ENCODE measurements at places on chromosomes 2 and 18. TPM values are rescaled to one million over a fixed set of nuclear protein-coding genes. Genes with fewer than 3 reads are reported as not detected.

DNA sequence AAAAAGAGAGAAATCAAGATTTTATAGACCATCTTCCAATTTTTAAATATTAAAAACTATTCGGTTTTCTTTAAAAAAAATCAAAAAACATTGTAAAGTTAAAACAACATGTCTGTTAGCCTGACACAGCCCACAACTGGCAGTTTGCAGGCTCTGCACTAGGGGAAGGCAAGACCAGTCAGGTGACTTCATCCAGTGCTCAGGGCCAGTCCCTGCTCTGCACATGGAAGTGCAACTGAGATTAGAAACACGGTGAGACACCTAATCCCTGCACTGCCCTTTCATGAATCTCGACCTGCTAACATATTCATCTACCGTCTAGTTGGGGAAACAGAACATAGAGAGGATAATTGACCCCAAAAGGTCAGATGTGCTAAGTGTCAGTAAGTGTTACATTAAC, 135.2 kb downstream of the BARD1 start:
- no peak for DNase-seq

DNA sequence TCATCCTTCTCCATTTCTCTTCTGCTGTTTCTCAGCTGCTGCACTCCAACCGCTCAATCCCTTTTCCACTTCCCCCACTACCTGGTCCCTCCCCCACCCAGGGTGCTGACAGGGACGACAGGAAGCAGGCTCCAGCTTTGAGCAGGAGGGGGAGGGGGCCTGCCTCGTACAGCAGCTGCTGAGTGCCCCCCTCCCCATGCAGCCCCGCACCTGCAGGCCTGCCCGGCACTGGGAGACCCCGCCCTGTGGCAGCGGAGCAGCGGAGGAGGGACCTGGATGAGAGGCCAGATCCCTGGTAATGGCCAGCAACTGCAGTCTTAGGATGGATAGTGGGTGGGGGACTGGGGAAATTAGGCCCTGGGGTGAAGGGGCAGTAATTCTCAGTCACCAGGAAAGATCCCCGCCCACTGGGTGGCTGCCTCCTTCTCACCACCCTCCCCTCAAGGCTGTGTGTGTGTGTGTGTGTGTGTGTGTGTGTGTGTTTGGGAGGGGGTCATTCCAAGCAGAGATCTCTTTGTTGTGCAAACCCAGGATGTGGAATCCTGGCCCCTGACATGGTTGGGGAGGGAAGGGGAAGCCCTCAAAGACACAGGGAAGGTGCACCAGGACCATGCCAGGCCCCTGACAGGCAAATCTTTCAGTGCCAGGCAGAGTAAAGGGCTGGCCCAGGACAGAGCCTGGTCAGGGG, 6.8 kb upstream of the CRYBA2 start:
- no peak for DNase-seq

Gene FAM161A
- total RNA-seq = 2.9 TPM

DNA sequence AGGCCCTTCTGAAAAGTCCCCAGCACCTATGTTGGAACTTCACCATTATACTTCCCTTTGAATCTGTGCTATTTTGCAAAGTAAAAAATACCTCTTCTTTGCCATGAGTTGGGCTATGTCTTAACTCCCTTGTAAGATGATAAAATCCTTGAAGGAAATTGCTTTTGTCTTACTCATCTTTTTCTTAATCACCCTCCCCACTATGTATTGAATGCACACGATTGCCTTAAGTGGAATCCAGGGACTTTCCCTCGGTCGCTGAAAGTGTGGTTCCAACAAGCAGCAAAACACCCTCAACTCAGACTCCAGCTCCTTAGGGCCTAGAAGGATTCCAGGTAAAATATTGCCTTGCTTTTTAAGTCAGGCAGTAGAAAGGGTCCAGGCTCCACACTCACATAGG, 173.2 kb upstream of the ARL4C start:
- DNase-seq = no peak

DNA sequence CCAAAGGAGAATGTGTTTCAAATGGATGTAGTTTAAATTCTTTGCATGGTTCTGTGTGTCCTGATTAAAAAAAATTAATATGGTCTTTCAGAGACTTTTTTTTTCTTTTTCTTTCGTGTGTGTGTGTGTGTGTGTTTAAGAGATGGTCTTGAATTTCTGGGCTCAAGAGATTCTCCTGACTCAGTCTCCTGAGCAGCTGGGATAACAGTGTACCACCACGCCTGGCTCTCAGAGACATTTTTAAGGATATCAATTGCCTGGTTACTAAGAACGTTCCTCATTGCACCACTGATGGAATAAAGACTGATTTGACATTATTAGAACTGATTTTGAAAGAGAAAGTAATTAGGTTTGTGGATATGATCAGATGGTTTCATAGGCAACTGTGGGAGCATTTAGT, 163.8 kb upstream of the SMAD7 start:
- no peak for DNase-seq

Gene HS1BP3
- total RNA-seq = 25.1 TPM

DNA sequence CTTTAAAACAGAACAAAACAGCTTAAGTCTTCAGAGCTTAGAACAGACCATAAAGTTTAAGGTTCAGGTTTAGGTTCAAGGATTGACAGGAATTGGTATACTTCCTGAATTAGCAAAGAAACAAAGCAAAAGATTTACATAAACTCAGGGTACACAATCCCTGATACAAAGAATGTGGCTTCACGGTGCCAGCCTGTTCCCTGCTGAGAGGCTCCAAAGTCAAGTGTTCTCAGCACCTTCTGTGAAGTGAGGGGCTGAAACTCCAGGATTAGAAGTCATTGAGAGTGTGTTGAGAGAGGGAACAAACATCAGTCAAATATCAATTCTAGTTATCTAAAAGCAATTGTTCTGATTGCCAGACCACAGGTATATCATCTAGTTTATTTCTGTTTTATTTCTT, 35.7 kb downstream of the DYNAP start:
- no peak for DNase-seq

Gene UPP2
- not detected for total RNA-seq

Gene OSR1
- total RNA-seq = not detected

- no peak for DNase-seq
These were observed 241.4 kb downstream of the KCNS3 start for GRCh38 chr2:18119883-18120282.

- DNase-seq = peak; percentile 20
These were observed 20.4 kb upstream of the TDRD15 start for GRCh38 chr2:21103274-21103891.

DNA sequence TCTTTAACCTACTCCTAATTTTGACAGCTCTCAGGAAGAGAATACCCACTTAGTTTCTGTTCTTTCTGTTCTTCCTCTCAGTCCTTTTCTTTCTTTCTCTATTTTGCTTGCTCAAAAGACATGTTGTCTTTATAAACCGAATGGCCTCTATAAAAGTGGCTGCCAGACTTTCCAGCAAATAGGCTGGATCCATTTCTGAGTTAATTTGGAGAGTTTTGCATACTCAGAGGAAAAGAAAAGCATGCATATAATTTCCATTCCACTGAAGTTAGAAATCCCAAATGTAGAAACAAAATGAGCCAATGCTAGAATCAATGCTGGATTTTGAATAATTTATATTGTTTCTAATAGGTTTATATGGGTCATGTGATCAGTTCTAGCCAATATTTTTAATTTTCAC, 65.9 kb downstream of the FAM124B start:
- no peak for DNase-seq

- no peak for DNase-seq
These were observed 17.5 kb downstream of the C18orf63 start for GRCh38 chr18:74333091-74333490.

All from pulmonary artery endothelial cell (primary cell).